ENCODE measurements at places on chromosomes 5 and 9.

- DNase-seq = no peak
Measured at GRCh38 chr9:121206516-121207370, 5.1 kb upstream of the RAB14 start.

DNA sequence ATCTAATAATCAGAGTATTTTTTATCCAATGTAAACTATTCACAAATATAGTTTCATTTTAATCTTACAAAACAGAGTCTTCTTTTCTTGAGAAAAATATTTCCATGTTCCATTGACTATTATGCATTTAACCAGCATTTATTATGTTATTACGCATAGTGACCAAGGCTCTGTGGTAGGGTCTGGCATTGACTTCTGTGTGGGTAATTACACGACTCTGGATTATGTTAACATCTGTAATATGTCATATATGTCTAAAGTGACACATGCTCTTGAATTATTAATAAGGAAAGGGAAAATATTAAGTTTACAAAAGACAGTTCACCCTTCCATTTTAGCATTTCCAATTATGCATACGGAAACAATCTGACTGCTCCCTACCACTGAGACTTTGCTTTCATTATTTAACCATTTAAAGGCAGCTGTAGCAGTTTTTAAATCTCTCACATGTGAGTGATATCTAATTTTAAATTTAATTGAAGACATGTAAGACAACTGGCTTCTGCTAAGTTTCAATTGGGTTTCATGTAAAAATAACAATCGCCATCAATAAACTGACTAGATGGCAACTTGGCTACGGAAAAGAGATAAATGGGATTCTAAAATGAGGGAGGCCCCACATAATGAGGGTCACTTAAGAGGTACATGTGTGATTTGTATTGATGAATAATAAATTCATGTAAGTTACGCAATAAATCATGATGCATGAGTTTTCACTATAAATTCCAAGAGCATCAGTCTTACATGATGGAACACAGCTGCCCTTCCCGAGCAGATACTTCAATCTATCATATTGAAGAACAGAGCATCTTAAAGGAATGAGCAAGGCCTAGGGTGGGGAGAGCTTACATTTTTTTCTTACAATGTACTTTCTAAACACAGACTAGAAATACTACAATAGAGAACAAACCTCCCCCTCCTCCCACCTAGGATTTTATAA, 1056.8 kb downstream of the MAT2B start:
- no peak for DNase-seq

- no peak for DNase-seq
Measured at GRCh38 chr9:78188594-78188993, 47.3 kb upstream of the CEP78 start.

- no peak for DNase-seq
Measured at GRCh38 chr5:86837610-86838009, 219.9 kb downstream of the COX7C start.

DNA sequence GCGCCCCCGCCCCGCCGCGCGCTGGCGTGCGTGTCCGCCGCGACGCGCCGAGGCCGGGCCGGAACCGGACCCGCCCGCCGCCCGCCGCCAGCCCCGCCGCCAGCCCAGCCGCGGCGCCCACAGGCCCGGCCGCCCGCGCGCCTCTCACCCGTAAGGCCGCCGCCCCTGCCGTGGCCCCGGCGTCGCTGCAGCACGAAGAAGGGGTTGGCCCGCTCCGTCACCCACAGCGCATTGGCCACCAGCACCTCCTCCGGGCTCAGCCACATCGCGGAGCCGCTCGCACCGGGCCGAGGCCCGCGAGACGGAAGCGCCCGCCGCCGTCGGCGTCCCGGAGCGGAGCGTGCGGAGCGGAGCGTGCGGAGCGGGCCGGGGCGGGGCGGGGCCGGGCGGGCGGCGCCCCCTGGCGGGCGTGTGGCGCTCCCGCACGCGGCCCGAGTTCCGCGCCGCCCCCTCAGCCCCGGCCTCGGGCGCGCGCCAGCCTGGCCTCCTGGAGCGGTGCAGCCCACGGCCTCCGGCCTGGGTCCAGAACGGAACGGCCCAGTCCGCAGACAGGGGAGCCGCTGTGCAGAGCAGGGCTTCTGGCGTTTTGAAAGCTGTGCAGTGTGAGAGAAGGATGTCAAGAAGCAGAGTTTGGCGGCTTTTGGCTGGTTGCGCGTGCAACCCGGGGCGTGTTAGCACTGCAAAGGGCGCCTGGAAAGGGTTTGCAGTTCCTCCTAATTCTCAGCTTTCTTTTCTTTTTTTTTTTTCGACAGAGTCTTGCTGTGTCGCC, at the start of gene TBC1D9B:
Gene TBC1D9B (minus strand): TSS at position 342 of the 769 bp plus-strand sequence. CDS start 76 bp downstream, at position 266.
- DNase-seq = no peak

GRCh38 chr5:109803854-109804253, 114.1 kb downstream of the MAN2A1 start:
- DNase-seq = no peak

DNA sequence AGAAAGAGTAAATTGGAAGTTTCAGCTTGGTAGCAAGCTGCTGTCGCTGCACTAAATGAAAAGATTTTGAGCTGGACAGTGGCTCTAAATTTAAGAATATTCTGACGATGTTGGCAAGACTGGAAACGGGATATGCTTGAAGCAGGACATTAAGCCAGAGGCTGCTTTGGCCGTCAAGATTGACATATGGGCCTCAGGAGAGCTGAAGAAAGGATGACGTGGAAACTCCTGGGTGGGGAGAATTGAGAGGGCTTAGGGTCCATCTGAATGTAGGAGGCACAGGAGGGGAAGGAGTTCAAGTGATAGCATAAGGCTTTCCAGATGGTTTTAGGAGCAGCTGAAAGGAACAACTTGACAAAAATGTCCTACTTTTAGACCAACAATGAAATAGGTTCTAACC, 108.9 kb downstream of the PAPPA start:
- DNase-seq = no peak

DNA sequence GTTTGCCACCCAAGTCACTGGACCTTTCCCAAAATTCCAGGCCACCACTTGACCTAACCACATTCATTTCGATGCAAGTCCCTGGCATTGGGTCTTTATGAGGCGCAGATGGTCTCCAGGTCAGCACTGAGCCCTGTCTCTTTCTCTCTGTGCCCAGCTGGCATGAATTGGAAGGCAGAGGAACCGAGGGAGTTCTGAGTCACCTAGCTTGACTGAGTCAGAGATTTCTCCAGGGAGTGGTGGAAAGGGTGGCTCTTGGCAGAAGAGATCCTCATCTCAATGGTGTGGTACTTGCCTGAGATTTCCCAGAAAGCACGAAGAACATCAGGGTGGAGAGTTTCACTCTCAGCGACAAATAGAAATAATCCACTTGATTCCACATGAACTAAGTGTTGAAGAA, 43.8 kb downstream of the WDR36 start:
- DNase-seq = no peak

GRCh38 chr5:62268234-62268633, 37.8 kb upstream of the KIF2A start:
- no peak for DNase-seq

GRCh38 chr9:118419676-118420075, 715.5 kb downstream of the TLR4 start:
- DNase-seq = no peak

DNA sequence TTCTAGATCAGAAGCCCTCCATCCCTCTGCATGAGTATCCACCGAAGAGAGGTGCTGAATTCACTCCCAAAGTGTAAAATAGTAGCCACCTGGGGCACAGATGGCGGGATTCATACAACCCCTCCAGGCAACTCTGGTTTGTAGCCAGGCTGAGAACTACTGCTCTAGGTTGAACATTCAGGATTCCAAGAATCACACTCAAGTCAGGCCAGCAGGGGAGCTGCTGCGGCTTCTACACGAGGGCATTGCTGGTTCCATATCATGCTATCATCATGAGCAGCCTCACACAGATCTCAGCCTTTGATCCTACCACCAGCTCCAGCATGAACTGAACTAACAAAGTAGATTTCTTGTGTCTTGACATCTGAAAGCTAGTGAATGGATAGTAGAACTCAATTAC, 367.9 kb downstream of the DIRAS2 start:
- DNase-seq = no peak

DNA sequence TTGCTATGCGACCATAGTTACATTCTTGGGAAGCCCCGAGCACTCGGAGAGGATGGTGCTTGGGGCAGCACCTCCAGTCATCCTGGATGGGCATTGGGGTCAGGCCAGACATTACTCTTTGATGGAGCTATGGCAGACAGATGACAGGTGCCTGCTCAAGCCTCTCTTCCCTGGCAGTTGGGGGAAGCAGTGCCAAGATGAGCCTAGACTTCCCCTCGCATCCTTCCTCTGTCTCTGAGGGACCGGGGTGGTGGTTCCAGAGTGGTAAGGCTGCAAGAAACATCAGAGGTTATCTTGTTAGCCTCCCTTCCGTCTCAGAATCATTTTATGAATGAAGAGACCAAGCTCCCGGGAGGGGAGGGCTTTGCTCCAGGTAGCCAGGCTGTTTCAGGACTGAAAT, 2.8 kb upstream of the HMCN2 start:
- DNase-seq = no peak

DNA sequence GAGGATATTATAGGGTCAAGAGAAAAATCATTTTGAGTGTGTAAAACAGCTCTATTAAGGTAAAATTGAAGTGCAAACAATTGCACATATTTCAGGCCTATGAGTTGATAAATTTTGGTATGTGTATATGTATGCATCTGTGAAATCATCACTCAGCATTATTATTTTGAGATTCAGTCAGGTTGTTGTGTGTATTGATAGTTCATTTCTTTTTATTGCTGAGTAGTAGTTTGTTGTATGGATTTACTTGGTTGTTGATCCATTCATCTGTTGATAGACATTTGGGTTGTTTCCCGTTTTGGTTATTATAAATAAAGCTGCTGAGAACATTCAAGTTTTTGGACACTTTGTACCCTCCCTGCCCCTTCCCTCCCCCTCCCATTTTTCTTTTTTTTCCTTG, 50.3 kb downstream of the RAB24 start:
- DNase-seq = no peak

DNA sequence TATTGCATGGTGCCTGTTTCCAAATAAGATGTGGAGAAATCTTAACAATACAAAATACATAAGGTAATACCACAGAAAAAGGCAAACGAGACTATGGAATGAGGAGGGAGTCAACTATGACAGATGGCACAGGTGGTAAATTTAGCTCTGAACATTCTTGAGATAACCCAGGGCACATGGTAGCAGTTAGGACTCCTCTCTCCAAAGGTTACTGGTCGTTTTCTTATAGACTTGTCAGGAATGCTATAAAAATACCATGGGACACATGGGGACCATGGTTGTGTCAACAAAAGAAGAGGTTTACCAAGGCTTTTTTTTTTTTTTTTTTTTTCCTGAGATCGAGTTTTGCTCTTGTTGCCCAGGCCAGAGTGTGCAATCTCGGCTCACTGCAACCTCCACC, 209.4 kb upstream of the RFX3 start:
- no peak for DNase-seq

DNA sequence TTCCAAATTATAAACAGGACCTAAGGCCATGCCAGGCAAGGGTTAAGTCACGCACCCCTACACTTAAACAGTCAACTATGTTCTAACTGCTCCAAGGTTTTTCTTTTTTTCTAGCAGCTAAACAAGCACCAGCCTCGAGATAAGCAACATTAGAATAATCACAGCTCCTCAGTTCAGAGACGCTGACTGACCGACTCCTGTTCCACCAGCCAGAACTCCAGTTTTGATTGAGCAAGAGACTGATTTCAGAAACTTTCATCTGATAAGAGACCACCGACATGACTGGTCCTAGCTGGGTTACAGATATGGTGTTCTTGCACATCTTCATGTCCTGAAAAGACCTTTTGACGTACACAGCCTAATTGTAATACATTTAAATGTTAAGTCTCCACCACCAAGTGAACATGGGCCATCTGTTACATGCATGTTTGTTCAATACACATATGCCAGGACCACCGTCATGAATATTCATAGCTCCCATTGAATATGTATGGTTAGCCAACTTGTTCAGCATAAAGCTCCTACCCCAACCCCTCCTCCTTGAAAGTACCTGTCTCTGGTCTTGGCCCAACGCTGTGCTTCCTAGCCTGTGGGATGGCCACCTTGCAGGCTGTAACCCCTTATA, 23.7 kb upstream of the OTULINL start:
- peak; percentile 89 for DNase-seq

GRCh38 chr5:146399481-146399880, 47.7 kb upstream of the TCERG1 start:
- DNase-seq = no peak

- no peak for DNase-seq
Measured at GRCh38 chr9:112867275-112867991, 23.2 kb downstream of the SLC46A2 start.

DNA sequence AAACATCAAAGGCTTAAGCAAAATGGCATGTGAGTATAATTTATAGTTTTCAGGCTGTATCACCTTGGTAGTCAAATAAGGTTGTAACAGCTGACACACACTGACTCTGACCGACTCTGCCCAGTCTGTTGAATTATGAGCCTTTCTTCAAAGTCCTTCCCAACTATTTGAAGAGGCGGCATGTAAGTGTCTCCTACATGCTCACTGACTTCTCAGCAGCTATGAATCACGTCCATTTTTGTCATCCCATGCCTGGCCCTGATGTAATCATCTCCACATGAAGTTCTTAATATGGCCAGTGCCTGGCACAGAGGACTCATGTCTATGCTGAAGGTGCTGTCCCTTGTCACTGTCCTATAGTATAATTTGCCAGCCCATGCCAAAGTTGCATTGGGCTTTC, 5.1 kb upstream of the PTBP3 start:
- DNase-seq = no peak

- peak; percentile 26 for DNase-seq
Measured at GRCh38 chr5:1011226-1011631, 2.6 kb downstream of the NKD2 start.

GRCh38 chr5:74254257-74254656, 386.3 kb downstream of the ENC1 start:
- DNase-seq = no peak

DNA sequence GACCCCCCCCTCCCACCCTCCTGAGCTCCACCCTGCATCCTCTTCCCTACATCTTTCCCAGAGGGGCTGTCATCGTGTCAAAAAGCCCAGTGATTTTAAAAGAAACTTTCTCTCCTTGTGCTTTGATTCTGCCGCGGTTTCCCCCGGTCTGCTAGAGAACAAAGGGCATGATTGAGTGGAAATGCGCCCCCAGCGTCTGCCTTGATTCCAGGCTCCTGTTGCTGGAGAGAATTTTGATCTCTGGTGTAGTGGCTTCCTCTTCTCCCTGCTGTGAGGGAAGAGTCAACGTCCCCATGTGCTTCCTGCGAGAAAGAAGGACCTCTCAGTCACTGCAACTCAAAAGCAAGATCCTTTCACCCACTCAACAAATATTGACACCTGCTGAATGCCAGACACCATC, 61.9 kb upstream of the RAPGEF1 start:
- no peak for DNase-seq

DNA sequence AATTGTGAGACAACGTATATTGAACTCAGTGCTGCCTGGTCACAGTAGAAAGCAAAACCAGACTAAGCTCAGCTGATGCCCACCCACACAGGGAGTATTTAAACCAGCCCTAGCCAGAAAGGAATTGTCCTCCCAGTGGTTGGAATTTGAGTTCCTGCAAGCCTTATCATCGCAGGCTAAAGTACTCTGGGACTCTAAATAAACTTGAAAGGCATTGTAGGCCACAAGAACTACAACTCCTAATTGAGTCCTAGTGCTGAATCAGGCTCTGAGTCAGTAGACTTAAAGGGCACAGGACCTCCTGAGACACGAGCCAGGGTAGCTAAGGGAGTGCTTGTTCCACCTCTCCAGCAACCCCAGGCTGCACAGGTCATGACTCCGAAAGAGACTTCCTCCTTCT, 171.4 kb downstream of the MCTP1 start:
- DNase-seq = no peak

Measured in NCI-H1694 (cell line).